ENCODE measurements at places on chromosomes 16 and 17.

GRCh38 chr17:48412841-48413240, 17.2 kb downstream of the SKAP1 start:
- DNase-seq, result no peak

- no peak for DNase-seq
Observed at GRCh38 chr17:2897605-2898004, 101.4 kb downstream of the RAP1GAP2 start.

- no peak for DNase-seq
Observed at GRCh38 chr17:55284001-55284884, 19.5 kb downstream of the HLF start.

DNA sequence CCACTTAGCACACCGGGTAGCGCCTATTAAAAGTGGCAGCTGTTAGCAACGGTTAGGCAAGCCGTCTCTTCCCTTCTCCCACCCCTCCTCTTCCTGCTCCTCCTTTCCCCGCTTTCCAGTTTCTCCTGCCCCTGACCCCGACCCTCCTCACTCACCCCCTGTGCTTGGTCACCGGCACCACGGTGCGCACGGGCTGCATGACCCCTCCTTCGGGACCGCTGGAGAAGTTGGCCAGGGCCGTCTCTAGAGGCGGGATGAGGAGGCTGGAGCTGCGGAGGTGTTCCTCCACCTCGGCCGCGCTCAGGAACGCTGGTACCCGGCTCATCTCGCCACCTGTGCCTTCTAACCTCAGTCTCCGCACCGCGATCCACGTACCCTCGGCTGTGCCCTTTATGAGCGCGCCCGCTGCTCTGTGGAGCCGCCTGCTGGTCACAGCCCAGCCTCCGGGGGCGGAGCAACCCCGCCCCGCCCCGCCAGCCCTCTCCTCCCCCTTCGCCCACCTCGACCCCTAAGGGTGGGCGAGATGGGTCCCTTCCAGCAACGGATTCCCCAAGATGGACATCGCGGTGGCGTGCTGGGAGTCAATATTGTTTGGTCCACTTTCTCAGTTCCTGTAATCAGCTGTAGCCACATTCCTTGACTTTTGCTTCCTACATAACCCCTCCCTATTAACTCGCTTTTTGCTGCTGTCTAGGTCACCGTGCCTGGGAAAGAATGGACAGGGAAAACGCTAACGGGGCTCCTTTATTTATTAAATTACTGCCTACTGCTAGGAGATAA, at the start of gene CRYM:
Gene CRYM (minus strand): TSS at position 364 of the 780 bp plus-strand sequence. CDS start 39 bp downstream, at position 325.
- peak; percentile 62 for DNase-seq

DNA sequence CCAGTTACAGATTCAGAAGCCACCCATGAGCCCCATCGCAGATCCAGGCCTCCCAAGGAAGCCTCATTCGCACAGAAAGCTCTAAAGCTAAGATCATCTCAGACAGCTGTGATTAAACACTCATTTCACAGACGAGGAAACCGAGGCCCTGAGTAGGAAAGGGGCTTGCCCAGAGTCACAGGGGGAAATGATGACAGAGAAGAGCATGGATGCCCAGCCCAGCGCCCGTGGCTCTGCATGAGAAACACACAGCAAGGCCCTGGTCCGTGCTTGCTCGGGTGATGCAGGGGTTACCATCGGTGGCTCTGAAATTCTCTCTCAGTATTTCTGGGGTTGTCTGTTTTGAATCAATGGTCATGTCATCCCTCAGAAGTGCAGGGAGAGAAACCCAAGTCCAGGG, 109.6 kb downstream of the C16orf78 start:
- no peak for DNase-seq

DNA sequence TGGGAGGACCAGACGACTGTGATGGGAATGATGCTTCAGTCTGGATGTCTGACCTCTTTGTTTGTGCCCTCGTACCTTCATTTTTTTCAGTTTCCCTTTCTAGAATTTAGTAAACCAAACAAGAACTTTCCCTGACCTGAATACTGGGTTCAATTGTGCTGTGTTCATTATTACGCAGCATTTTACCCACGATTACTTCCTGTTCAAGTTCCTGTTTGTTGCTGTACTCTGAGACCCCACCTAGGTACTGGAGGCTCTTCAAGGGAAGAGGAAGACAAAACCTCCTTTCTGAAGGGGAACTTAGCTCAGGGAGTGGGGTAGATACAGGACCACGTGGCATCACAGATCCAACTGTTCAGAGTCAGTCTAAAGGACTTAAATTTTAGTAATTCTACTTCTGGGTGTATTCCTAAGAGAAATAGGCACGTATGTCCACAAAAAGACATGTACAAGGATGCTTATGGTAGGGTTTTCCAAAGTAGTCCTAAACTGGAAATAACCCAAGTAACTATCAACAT, 9.2 kb upstream of the PRKCB start:
- DNase-seq, result no peak

- no peak for DNase-seq
Observed at GRCh38 chr16:57694231-57694724, 328 bp upstream of the DRC7 start.

DNA sequence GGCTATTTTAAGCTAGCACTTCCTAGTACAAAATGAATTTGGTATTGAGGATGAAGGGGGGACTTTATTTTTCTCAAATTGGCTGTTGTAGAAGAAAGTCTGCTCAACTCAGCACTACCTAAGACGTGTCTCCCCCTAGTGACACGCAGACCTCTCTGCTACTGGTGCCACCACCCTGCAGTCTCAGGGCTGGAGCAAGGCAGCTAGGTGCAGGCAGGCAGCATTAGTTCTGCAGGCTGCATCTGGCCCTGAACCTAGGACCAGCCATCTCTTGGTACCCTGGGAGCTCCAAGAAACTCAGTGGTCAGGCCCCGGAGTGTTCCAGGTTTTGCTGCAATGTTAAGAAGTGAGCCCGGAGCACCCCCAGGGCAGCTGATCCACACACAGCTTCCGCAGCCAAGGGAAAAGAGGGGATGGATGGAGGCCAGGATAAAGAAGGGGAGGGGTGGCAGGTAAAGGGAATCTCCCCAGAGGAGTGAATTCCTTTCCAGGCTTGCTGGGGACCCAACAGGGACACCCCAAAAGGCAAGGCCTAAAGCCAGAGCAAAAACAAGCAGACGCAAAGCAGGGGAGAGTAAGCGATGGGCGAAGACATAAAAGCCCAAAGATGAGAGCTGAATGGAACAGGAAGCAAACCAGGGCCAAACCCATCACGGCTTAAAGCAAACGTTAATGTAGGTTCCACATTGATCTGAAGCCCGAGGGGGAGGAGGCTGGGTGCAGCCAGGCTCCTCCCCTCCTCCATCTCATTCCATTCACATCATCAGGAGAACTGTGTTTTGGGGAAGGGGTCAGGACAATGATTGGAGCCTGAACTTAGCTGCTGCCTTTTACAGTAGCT, 200.5 kb downstream of the ZFHX3 start:
- peak; percentile 2 for DNase-seq

GRCh38 chr16:676913-677312, 1.4 kb downstream of the RHBDL1 start:
- no peak for DNase-seq

- peak; percentile 8 for DNase-seq
Observed at GRCh38 chr16:75379911-75380847, 53.1 kb downstream of the CFDP1 start.

DNA sequence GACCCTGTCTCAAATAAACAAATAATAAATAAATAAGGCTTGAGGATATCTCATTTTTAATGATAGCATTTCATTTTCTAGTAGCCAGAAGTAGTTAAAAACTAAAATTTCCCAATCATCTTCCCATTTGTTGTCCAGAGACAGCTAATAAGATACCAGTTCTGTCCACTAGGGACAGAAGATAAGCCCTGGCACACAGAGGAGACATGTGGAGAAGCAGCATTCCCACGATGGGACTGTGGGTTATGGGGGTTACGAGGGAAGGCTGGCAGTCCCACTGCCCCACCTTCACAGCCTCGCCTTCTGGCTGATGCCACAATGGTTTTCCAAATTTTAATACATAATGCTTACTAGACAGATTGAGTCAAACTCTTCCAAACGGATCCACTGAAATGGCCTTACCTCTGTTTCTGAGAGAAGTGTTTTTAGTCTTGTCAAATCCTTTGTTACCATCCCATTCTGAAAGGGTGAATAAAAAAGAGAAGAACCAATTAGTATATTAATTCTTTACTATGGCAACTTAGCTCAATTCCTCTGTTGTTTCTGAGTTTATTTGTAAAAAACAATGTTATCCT, 44.2 kb downstream of the HELZ start:
- DNase-seq, result no peak

GRCh38 chr17:78233678-78234077, 2.2 kb downstream of the TMEM235 start:
- no peak for DNase-seq

DNA sequence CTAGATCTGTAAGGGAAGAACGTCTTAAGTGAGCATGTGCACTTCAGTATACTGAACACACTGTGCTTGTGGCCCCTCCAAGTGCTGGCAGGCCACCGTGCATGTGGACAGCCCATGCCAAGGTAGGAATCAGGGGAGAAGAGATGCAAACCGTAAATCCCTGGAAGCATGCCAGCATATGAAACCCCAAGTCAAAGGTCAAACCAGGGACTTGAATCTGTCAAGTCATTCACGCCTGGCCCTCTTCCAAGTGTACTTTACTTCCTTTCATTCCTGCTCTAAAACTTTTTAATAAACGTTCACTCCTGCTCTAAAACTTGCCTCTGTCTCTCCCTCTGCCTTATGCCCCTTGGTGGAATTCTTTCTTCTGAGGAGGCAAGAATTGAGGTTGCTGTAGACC, 2.8 kb upstream of the ATXN2L start:
- no peak for DNase-seq

DNA sequence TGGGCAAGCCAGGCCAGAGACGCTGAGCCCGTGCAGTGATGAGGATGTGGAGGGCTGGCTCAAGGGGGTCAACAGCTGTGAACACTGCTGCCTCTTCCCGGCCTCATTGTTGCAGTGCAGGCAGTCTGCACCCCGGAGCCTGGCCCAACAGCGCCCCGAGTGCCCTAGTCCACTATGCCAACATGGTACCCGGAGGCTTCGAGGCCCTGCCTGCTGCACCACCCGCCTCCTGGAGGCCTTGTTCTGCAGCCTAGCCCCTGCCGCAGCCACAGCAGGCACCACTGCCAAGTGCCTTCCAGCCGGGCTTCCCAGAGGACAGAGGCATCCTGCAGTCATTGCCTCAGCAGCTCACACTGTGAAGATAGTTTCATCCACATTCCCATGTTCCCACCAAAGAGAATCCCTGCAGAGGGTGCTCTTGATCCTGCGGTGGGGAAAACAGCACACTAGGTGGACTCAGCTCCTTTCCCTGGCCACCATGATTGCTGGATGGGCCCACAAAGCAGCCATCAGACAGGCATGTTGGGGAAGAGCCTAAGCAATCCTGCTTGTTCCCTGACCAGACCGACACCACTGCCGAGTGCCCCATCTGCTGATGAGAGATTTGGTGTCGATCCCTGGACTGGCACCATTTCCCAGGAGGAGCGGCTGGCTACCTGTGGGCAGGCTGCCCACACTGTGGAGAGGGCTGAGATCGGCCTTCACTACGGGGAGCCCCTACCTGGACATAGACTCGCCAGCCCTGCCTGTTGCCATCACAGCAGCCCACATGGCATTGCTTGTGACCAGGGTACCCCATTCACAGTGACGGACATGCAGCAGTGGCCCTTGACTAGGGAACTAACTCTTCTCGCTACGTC, 44.9 kb downstream of the USP22 start:
- DNase-seq, result no peak

- no peak for DNase-seq
Observed at GRCh38 chr16:52535076-52535475, 11.9 kb downstream of the TOX3 start.

DNA sequence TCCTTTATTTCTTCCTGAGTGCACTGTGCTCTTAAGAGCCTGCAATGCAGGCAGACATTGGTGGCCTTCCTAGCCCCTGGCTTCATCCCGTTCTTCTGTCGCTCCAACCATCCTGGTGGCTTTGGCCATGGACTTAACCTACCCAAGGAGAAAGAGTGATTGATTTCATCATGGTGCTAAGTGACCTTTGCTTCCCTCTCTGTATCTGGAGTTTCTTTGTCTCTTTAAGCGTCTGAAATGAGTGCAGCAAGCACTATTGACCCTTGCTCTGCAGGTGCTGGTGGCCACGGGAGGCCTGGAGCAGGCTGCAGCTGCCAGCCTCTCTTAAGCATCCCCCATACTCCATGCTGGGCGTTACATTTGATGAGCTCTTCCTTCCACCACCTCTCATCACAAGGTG, 60.5 kb downstream of the RAP1GAP2 start:
- DNase-seq, result no peak

DNA sequence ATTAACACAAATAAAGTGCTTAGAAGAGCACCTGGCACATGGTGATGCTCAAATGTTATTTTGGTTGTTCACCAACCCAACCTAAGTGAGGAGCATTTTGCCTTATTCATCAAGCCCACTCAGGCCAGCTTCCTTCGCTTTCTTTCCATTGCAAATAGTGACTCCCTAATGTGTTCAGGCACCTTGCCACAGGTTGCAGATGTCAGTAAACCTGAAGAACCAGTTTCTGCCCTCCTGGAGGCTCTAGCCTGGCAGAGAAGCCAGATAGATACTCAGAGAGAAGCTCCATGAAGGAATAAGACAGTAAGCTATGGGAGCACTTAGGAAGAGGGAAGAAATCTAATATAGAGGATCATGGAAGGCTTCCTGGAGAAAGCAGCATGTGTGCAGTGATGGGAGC, 23.9 kb downstream of the GPR139 start:
- DNase-seq, result no peak

DNA sequence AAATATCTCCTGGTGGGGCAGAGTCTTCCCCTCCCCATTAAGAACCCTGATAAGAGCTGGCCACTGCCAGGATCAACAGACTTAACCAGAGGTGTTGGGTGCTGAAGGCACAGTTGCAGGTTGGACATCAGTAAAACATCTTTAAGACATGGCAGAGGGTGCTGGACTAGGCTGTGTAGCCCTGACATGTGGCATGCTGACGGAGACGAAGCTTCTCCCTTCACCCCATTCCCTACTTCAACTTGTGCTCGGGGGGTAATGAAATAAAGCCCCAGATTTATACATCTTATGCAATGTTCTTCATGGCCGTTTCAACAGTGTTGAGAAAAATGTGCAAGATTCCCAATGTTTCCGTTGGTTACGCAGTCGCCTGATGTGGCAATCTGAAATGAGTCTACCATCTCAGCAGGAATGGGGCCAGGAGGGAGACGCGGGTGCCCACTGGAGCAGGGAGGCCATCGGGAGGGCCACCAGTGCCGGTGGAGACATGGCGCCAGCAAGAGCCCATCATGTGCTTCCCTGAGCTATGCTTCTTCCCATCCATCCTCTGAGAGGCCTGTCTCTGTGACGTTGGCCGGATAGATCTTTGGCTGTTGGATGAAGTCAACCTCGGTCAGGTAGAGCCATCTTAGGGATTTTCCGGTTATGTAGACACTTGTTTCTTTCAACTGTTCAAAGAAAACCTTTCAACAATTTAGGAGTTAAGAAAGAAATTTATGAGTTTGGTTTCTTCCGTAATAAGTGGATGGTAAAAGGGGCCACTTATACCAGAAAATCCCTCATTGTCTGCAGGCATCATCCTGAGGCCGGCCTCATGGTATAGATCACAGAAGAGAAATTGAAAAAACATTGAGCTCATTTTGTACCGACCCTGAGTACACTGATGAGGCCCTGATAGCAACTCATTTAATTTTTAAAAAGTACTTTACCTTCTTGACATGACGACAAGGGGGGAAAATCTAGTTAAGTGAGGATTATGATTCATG, 6.4 kb downstream of the IRF8 start:
- no peak for DNase-seq

- DNase-seq, result no peak
Observed at GRCh38 chr16:54316095-54316889, 29.7 kb upstream of the IRX3 start.

GRCh38 chr16:52405441-52405840, 141.5 kb downstream of the TOX3 start:
- DNase-seq, result no peak

- DNase-seq, result no peak
Observed at GRCh38 chr17:50133028-50133768, 3.2 kb upstream of the SAMD14 start.

- no peak for DNase-seq
Observed at GRCh38 chr17:21085707-21086106, 41.1 kb upstream of the DHRS7B start.

All from activated T-cell treated with anti-CD3 and anti-CD28 coated beads for 48 hours (primary cell).